ENCODE measurements at places on chromosomes 16 and 17. TPM values are rescaled to one million over a fixed set of nuclear protein-coding genes. Genes with fewer than 3 reads are reported as not detected.
A peak's percentile ranks its signal among the peaks of the same experiment; 100 is the strongest.

GRCh38 chr16:69293401-69293800, 17.7 kb upstream of the VPS4A start:
- no peak for DNase-seq

DNA sequence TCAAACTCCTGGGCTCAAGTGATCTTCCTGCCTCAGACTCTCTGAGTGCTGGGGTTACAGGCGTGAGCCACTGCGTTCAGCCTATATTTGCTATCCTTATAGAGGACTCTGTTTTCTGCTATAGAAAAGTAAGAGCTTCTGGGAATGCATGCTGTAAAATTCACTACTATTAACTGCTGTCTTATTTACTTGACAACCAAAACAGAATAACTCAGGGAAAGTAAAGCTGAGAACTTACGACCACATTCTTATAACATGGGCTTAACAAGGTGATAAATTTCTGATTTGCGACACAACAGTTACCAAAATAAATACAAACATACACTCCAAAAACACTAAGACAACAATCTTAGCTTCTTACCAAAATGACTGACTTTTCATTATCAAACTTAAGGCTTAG, 23.9 kb downstream of the APPBP2 start:
- no peak for DNase-seq

DNA sequence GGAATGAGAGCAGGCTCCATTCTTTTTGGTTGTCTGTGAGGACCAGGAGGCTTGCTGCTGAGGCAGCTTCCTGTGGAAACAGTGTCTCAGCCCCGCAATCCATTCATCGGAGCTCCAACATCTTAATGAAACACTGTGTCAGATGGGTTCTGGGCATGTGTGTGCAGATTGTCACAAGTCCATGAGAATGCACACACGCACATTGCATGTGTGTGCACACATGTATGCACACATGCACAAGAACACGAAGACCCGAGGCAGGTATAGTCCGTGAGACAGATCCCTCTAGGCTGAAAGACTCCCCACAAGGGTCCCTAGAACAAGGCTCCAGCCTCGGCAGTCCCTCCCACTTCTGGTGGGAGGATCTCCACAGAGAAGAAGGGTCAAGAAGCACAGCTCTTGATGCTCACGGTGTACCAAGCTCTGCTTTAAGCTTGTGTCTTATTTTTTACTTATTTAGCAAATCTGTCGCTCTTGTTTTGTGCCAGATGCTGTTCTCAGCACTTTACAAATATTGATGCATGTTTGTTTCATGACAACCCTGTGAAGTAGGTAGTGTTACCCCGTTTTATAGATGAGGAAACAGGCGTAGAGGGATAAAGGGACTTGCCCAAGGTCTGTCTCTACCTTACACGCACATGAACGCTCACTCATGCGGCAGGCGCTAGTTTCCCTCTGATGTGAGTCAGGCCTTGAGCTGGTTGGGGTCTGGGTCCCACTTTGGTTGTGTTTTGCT, 213.1 kb downstream of the SEC14L1 start:
- peak; percentile 53 for DNase-seq

DNA sequence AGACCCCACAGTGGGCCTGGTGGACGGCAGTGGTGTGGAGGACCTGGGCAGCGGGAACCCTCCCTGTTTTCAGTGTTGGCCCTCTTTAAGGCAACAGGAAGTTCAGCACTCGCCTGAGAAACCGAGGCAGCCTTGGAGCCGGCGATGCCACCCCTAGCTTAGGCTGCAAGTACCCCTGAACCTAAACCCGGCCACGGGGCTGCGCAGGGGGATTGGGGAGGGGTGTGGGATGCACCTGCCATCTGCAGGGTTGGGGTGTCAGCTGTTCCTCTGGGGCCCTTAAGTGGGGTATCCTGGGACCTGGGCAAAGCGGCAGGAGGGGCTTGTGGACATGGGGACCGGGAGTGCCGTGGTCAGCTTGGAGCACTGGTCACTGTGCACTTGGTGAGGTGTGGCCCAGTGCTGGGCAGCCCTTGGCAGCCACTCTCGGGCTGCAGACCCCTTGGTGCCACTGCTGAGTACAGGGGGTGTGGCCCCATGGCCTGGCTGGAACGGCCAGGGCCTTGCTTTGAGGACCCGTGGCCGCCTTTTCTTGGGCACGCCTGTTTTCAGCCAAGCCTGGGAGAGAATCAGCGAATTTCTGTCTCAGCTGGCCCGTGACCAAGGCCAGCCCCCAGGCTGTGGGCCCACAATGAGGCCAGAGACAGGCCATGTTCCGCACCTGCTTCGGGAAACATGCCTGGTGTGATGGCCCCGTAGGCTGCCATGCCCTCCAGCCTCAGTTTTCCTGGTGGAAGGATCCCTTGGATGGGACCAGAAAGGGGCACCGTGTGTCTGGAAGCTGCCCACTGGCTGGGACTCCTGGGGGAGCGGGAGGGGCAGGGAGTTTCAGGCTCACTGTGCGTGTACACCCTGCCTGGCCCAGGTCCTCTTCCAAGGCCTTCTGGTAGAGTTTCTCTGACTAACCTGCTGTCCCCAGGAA, 4.1 kb upstream of the SLC25A10 start:
- DNase-seq = no peak

DNA sequence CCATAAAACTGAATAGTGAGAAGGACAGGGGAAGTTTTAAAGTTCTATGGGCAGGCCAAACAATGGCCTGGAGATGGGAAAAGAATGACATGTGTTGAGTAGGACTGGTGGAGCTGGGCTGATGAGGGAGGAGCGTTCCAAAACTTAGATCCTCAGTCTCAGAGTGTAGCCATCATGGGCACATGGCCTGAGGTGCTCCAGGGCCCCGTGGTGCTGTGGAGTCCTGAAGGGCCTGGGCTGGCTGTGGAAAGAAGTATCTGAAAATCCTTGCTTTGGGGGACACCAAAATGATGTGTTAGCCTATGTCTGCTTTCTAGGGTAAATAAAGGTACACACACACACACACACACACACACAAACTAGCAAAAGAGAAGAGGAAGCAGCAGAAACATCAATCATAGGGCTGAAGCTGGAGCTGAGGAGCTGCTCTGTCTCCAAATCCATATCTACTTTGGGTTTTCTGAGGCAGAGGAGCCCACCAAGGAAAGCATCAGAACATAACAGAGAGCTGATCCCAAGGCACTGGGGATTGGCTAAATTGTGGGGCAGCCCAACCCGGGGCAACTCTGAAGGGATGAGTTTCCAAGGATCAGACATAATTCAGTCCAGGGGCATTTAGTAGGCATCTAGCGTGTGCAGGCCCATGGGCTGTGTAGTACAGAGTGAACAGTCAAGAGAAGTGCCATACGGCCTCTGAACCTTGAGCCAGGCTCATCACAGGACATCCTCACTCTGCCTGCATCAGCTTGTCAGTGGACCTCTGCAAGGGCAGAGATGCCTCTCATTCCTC, 85.2 kb downstream of the C16orf78 start:
- DNase-seq = no peak

DNA sequence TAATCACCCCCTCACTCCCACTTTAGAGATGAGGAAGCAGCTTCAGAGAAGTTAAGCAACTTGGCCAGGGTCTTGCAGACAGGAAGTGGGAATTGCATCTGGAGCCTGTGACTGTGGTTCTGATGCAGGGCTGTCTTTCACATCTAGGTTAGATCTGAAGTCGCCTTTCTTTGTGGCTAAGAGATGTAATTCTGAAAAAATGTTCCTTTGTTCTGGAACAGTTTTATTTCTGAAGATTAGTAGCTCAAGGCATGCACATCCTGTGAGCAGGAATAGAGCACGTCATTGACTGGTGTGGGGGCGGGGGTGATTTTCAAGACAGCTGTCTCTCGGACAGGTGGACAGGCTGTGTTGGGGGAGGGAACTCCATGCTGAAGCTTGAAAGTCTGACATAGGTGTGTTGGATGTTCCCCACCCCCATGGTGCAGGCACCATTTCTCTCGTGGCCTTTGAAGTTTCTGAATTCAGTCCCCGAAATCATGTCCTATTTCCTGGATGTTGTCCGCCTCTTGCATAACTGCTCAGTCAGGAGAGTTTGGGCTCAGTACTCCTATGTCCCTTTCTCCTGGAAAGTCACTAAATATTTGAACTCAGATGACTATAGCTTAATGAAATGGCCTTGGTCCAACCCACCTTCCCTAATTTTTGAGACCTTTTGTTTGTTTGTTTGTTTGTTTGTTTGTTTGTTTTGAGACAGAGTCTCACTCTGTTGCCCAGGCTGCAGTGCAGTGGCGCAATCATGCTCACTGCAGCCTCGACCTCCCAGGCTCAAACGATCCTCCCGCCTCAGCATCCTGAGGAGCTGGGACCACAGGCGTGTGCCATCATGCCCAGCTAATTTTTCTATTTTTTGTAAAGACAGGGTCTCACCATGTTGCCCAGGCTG, 21.0 kb upstream of the HERPUD1 start:
- DNase-seq = peak; percentile 93

DNA sequence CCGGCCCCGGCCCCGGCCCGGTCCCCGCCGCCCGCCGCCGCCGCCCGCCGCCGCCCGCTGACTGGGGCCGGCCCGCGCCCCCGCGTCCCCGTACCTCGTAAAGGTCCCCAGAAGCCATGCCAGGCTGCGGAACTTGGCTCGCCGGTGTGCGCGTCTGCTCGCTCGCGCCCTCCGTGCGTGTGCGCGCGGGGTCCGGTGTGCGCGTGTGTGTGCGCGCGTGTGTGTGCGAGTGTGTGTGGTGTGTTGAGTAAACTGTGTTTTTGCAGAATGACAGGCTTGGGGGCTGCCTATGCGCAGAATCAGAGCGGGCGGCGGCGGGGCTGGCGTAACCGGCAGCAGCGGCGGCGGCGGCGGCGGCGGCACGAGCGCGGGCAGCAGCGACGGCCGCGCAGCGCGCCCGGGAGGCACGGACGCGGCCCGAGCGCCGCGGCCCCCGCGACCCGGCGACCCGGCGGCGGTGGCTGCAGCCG, 307 bp downstream of the CDYL2 start:
- DNase-seq = peak; percentile 46

DNA sequence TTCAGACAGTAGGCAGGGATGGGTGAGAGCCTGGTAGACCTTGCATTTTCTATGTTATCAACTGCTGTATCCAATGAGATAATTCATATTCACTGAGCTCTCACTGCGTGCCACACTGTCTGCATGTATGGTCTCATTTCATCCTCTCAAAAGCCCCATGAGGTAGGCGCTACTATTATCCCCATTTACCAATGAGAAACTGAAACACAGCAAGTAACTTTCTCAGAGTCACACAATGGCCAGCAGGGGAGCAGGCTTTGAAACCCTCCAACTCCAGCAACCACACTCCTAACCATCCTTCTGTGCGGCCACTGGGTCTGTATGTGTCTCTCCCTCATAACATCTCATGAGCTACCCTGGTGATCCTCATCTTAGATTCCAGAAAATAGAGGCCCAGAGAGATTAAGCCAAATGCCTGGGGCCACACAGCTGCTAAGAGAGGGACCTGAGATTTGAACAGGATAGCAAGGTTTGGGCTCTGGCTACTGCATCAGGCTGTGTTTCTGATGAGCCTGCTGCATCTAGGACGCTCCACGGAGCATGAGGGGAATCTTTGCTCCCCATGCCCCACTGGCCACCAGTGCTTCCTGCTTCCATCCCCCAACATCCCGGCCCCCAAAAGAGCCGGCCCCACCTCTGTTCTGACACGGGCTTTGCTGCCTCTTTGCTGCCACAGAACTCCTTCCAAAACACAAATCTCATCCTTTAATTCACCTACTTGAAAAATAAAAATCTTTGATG, 3.2 kb downstream of the CCR7 start:
- no peak for DNase-seq

- DNase-seq = peak; percentile 77
Observed at GRCh38 chr17:43576563-43577229, 30.6 kb upstream of the ETV4 start.

GRCh38 chr17:49647256-49647585, 30.7 kb downstream of the SPOP start:
- DNase-seq = no peak

GRCh38 chr17:31408586-31408985, 17.1 kb downstream of the RAB11FIP4 start:
- no peak for DNase-seq

GRCh38 chr16:27321013-27321915, 7.5 kb downstream of the IL4R start:
- peak; percentile 48 for DNase-seq

DNA sequence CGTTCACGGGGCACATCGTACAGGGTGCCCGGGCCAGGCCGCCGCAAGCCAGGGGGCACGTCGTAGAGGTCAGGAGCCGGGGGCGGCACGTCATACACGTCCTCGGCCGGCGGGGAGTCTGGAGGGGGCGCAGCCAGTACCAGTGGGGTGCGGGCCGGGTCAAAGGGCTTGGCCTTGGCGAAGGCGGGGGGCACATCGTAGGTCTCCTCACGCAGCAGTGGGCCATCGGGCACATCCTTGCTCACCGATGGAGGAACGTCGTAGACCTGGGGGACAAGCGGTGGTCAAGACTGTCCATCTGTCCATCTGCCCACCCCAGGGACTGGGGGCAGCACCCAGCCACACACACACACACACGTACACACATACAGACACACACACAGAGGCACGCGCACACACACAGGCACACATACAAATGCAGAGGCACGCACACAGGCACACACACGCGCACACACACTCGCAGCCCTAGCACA, 15.7 kb downstream of the BCAR1 start:
- no peak for DNase-seq

DNA sequence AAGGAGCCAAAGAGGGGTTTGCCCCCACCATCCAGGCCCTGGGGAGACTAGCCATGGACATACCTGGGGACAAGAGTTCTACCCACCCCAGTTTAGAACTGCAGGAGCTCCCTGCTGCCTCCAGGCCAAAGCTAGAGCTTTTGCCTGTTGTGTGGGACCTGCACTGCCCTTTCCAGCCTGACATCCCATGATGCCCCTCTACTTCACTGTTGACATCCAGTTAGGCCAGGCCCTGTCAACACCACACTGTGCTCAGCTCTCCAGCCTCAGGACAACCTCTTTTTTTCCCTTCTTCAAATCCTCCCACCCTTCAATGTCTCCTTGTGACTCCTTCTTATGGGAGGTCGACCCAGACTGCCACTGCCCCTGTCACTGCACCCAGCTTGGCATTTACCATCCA, 19.8 kb upstream of the CBFB start:
- no peak for DNase-seq

GRCh38 chr16:83586036-83586435, 221.7 kb upstream of the HSBP1 start:
- DNase-seq = no peak

- no peak for DNase-seq
Observed at GRCh38 chr17:57563958-57564357, 181.1 kb downstream of the CCDC182 start.

- no peak for DNase-seq
Observed at GRCh38 chr17:33949100-33949499, 306.0 kb upstream of the CCL2 start.

GRCh38 chr17:51071556-51071955, 49.1 kb downstream of the SPAG9 start:
- no peak for DNase-seq

DNA sequence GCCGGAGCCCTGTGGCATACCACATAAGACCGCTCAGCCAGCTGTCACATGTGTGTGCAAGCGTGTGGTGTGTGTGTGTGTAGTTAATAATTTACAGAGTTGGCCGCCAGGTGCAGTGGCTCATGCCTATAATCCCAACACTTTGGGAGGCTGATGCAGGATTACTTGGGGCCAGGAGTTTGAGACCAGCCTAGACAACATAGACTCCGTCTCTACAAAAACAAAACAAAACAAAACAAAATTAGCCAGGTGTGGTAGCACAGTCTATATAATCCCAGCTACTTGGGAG, 20.4 kb downstream of the SOCS1 start:
- no peak for DNase-seq

Gene SPATA2L
- 4.8 TPM for total RNA-seq

Gene STAT3
- 61.9 TPM for total RNA-seq

Gene AARSD1
- total RNA-seq = 55.0 TPM

Gene SBK1
- under 0.01 TPM for total RNA-seq

Gene KRT39
- total RNA-seq = not detected

Measured in IMR-90 (cell line).